ENCODE measurements at places on chromosomes 2 and 18. TPM values are rescaled to one million over a fixed set of nuclear protein-coding genes. Genes with fewer than 3 reads are reported as not detected.

Gene KIAA2012
- not detected for total RNA-seq

Gene MEP1B
- 0.06 TPM for total RNA-seq

Gene FER1L5
- total RNA-seq = not detected

Gene IL36G
- total RNA-seq = not detected

Gene VAMP8
- 15.8 TPM for total RNA-seq

Gene C2orf80
- not detected for total RNA-seq

Gene DYNAP
- not detected for total RNA-seq

Gene CDK15
- total RNA-seq = not detected

Gene SLC25A52
- total RNA-seq = not detected

Gene GPR45
- not detected for total RNA-seq

Gene UGT1A5
- not detected for total RNA-seq

Gene NAT8
- total RNA-seq = not detected

Gene SALL3
- not detected for total RNA-seq

Gene CPLX4
- total RNA-seq = not detected

Gene CD207
- total RNA-seq = not detected

Gene KCNIP3
- total RNA-seq = 1.7 TPM

Gene IL1RL1
- total RNA-seq = 1.1 TPM

Gene DNAH6
- total RNA-seq = 0.11 TPM

Gene ANKRD39
- total RNA-seq = 22.2 TPM

Gene CD8A
- 0.34 TPM for total RNA-seq

Gene TUBA3E
- total RNA-seq = not detected

All from A549 treated with RU486 at 1 μM for 4 hours (cell line).